ENCODE measurements at places on chromosomes 6 and 20.

- H3K27me3 ChIP-seq: no peaks in the 10 kb centered on the region
- no peak overlapping the region for H3K4me3 ChIP-seq
- no peak for DNase-seq
- no peaks in the 10 kb centered on the region for H3K36me3 ChIP-seq
- no peaks in the 10 kb centered on the region for H3K4me1 ChIP-seq
- no peak overlapping the region for H3K27ac ChIP-seq
Observed at GRCh38 chr6:152769993-152770392, 19.4 kb downstream of the VIP start.

- H3K36me3 ChIP-seq: no peaks in the 10 kb centered on the region
- H3K27ac ChIP-seq: no peak overlapping the region
- no peak for DNase-seq
- H3K4me1 ChIP-seq: no peaks in the 10 kb centered on the region
- H3K27me3 ChIP-seq: no peaks in the 10 kb centered on the region
- no peak overlapping the region for H3K4me3 ChIP-seq
Observed at GRCh38 chr20:1291191-1291741, 25.2 kb downstream of the SNPH start.

DNA sequence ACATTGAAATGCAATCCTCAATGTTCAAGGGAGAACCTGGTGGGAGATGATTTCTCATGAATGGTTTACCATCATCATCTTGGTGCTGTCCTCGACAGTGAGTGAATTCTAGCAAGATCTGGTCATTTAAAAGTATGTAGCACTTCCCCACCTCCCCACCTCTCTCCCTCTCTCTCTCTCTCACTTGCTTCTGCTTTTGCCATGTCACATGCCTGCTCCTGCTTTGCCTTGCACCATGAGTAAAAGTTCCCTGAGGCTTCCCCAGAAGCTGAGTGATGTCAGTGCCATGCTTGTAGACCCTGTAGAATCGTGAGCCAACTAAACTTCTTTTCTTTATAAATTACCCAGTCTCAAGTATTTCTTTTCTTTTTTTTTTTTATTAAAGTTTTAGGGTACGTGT is 60.5 kb downstream of the DST start:
- H3K36me3 ChIP-seq: no peaks in the 10 kb centered on the region
- DNase-seq: no peak
- no peaks in the 10 kb centered on the region for H3K27me3 ChIP-seq
- no peak overlapping the region for H3K4me3 ChIP-seq
- H3K4me1 ChIP-seq: no peaks in the 10 kb centered on the region

GRCh38 chr6:167672738-167673137 is 154.0 kb upstream of the AFDN start:
- H3K27me3 ChIP-seq: peaks cover 33% of the 10 kb centered on the region
- H3K4me3 ChIP-seq: no peak overlapping the region

- H3K4me1 ChIP-seq: peaks cover 13% of the 10 kb centered on the region
- DNase-seq: no peak
- H3K27ac ChIP-seq: no peak overlapping the region
Observed at GRCh38 chr6:24749297-24749696, 25.4 kb upstream of the GMNN start.

Data from stimulated activated naive B cell treated with anti-CD40 and anti-IgM and Interleukin-4, amounts not matched to agents 10 μg/mL and 1 μg/mL and 100 μg/mL, for 72 hours (primary cell).